Retinal pigment epithelial cell (primary cell): ENCODE measurements at places on chromosomes 6 and 20.

- DNase-seq: no peak
These were observed 128.2 kb upstream of the PTPN1 start for GRCh38 chr20:50381771-50382593.

DNA sequence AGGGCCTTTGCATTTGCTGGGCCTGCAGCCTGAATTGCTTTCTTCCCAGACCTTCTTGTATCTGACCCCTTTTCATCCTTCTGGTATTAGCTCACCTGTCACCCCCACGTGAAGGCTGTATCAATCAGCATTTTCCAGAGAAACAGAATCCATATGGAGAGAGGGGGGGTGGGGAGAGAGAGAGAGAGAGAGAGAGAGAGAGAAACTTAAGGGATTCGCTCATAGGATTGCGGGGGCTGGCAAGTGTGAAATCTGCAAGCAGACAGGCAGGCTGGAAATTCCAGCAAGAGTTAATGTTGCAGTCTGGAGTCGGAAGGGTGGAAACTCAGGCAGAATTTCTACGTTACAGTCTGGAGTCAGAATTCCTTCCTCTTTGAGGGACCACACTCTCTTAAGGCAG is 410.7 kb upstream of the SULF2 start:
- DNase-seq: no peak

- no peak for DNase-seq
These were observed 61.8 kb downstream of the TULP4 start for GRCh38 chr6:158374020-158374419.

DNA sequence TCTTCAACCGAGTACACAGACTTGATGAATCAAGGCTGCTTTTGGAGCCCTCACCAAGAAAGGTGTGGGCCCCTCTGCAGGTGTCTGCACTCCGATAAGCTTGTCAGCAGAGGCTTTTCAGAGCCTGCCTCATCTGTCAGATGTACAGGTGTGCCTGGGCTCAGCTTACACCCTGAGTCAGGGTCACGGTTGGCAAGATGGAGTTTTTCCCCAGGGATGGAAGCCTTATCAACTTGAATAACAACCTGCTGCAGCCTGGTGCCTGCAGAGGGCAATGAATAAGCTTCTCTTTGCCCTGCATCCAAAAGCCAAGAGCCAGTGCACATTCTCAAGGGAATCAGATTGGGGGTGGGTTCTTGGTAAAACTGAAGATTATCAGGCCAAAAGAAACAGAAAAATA is 427.1 kb downstream of the CD83 start:
- DNase-seq: no peak

DNA sequence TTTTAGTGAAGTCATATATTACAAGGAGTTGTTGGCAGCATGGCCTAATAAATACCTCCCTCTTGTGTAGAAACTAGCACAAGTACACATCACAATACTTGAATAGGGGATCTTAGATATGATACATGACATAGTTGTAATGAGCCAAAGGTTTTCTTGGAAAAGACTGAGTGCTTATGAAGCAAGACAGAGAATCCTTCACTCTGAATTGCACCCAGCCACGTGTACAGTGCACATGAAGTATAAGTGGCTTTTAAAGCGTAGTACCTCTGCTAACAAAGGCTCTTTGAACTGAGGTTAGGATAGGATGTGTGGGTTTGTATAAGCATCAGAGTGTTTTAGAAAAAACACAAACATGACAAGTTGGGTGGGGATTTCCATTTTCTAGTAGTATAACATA is 145.5 kb upstream of the STMND1 start:
- no peak for DNase-seq
